Cortex of kidney (tissue), 1 donor: ENCODE measurements at places on chromosomes 5 and 9.

DNA sequence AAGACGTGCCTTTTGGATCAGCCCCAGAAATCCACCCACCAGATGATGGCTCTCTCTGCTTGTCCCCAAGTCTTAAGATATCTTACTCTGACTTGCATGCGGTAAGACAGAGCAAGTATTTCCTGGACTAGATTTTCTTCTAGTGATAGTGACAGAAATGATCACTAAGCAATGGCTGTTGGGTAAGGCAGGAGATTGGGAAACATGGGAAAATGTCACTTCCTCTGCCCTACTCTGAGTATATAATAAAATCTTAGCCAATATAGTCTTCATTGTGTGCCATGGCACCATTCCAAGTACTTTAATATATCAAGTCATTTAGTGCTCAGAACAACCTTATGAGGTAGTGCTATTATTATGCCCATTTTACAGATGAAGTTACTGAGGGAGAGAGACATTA, 31.0 kb upstream of the GNA14 start:
- DNase-seq: no peak

DNA sequence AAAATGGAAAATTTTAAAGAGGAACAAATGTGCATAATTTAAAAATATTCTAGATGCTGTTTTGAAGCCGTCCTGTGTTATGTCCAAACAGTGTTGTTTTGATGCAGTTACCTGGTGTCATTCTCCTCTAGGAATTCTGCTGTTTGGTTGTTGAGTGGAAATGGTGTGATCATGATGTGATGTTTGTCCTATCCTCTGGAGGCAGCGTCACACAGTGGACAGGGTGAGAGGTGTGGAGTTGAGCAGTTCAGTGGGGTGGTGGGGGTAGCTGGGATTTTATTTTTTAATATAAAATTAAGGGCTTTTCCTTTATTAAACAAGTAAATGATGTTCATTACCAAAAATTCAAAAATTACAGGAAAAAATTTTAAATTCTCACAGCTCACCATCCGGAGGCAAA, 31.2 kb downstream of the PRDM6 start:
- DNase-seq: no peak

GRCh38 chr5:163498886-163499285, 6.5 kb upstream of the MAT2B start:
- no peak for DNase-seq

DNA sequence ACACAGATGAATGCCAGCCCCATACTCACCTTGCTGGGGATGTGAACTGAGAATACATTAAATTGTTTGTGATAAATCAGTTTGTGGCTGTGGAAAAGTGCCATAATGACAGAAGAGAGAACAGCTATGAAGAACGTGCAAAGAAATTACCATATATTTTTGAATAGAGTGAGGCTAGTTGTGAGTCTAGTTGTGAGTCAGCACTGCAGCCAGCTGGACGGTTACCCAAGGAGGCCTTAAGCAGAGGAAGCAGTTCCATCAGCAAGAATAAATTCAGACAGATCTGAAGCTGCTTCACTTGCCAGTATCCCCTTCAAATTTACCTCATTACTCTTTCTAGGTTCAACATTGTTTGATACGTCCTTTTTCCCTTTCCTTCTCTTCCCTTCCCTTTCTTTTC, 446.0 kb downstream of the MTRR start:
- DNase-seq: no peak

DNA sequence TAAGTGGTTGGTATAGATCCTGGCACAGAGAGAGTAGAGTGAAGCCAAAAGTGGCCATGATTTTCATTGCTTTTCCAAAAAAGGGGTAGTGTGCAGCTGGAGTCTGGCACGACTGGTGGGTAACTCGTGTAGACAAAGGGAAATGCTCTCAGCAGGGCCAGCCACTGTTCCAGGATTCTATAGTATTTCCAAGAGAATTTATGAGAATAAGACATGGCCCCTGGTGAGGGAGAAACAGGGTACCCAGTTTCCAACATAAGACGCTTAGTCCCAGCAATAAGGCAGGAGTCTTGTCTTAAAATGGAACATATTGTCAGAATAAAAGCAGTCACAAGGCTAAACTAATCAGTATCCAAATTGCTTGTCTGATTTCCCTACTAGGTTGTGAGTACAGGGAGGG, 52.1 kb downstream of the NMUR2 start:
- no peak for DNase-seq
